ENCODE measurements at places on chromosomes 4 and X.
A peak's percentile ranks its signal among the peaks of the same experiment; 100 is the strongest.

- DNase-seq = no peak
Measured at GRCh38 chr4:75058486-75058885, 125.6 kb downstream of the PARM1 start.

DNA sequence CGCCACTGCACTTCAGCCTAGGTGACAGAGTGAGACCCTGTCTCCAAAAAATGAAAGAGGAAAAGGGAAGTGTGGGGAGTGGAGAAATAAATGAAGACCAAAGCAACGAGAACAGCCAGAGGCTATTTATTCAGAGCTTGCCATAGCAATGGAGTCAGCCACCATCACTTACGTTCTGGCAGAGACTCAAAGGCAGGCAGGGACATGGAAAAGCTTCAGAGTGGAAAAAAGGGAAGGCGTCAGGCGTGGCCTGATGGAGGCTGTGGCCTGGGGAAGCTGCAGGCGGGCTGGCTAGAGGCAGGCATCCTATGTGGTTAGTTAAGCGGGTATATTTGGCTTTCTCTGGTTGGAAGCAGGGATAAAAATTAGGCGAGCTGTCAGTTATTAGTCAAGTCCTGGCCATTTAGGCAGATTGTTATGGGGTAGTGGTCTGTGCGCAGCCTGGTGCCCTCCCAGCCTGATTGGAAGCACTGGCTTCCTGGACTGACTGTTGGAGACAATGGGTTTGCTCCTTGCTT lies 73.3 kb downstream of the DCTD start:
- DNase-seq = no peak

DNA sequence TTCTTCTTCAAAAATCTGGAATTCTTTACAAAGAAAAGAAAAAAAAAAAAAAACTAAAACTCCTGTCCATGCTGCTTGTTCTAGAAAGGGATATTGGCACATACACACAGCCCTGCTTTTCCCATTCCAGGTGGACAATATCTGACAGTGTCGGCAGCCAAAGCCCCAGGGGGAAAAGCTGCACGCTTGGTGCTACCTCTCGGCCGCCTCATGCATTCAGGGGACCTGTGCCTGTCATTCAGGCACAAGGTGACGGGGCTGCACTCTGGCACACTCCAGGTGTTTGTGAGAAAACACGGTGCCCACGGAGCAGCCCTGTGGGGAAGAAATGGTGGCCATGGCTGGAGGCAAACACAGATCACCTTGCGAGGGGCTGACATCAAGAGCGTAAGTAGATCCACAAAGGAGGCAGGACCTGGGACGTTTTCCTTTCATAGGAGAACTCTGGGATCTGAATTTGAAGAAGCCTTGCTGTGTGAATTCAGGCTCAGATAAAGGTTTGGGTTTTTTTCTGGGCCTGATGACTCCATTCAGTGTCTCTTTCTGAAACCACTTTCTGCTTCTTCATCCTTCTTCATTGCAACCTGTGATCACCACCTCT lies 71.9 kb downstream of the NPNT start:
- DNase-seq = no peak

GRCh38 chrX:74535408-74536151 lies 78.8 kb downstream of the RLIM start:
- DNase-seq = peak; percentile 30

- no peak for DNase-seq
Measured at GRCh38 chr4:90080116-90080515, 47.1 kb upstream of the CCSER1 start.

DNA sequence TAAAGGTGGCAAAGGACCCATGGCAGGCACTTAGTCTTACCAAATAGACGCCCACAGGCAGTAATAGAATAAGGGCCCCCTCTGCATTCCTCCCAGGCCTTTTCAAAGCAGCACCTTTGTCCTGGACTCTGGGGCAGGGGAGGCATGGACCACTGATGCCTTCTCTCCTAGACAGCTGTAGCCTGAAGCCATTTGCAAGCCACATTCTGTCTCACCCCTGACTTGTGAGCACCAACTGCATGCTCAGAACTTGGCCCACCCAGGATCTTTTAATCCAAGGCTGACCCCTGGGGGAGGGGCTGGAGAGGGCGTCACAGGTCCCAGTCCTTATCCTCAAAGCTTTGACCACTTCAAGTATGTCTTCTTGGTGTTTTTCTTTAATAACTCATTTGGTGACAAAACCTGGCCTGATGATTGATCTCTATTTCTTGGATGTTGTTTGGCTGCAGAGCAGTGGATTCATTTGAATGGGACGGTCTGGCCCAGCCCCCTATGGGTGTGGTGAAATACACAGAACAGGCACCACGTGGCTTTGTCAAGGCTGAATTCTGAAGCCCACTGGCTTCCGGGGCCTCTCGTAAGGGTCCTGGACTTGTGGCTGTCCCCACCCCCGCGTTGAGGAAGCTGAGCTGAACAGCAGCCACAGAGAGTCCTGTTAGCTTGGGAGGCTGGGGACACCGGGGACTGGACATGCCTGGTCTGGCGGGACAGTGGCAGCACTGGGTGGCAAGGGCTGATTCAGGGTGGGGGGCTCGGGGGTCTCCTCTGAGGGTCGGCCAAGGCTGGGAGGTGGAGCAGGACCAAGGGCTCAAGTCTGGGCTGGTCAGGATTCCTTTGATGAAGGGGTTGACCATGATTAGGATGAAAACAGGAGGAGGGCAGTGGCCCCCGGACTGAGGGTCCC lies 36.6 kb downstream of the ADRA2C start:
- DNase-seq = no peak

DNA sequence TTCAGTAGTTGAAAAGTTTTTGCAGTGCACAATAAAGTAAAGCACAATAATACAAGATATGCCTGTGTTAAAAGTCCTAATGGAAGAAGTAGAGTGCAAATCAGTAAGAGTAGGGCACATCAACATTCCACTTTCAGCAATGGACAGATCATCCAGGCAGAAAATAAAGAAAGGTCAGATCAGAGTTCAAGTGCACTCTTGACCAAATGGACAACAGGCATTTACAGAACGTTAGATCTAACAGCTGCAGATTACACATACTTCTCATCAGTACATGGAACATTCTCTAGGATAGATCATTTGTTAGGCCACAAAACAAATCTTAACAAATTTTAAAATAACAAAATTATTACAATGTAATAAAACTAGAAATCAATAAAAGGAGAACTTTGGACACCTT lies 1373.5 kb upstream of the PABPC4L start:
- DNase-seq = no peak

- no peak for DNase-seq
Measured at GRCh38 chrX:56221101-56221500, 11.1 kb upstream of the KLF8 start.

- no peak for DNase-seq
Measured at GRCh38 chrX:2689773-2690666, 1.1 kb upstream of the CD99 start.

- no peak for DNase-seq
Measured at GRCh38 chr4:77309496-77309895, 152.5 kb downstream of the CCNG2 start.

DNA sequence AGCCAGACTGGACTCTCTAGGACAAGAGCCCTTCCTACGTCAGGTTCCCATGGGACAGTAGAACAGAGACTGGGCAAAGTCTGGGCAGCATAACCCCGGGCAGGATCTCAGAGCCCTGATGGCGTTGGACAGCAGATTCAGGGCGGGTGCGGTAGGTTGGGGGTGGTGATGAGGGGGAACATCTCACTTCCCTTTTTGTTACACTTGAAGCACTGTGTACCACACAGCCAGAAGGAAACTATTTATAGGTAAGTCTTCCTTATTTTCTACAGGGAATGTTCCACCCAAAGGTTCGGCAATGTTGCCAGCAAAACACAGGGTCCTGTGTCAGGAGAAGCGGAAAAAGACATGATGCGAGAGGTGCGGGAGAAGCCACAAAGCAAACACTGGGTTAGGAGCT lies 54.3 kb downstream of the TSC22D3 start:
- DNase-seq = no peak

DNA sequence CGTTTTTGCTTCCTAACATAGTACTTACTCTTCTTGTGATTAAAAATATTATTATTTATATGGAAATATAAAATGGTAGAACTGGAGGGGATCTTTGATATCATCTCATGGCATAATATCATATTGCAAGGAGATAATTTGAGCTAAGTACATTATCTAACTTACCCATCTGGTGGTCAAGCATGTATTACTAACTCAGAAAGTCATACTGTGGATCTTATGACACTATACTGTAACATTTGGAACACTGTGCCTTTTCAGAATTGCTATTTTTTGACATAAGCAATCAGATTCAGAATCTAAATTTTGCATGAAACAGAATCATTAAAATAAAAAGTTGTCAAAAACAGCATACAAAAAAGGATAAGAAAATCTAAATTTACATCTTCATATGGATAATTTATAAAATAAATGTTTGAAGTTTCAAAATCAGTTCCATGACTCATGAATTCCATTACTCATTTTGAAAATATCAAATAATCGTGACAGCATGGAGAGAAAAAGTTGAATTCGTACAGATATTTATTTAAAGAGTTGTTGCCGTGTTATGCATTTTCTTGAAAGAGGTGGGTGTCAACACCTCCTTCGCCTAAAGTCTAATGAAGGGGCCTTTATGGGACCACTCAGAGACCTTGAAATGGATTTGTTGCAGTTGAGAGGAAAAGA lies 928.1 kb downstream of the PDHA2 start:
- DNase-seq = no peak

DNA sequence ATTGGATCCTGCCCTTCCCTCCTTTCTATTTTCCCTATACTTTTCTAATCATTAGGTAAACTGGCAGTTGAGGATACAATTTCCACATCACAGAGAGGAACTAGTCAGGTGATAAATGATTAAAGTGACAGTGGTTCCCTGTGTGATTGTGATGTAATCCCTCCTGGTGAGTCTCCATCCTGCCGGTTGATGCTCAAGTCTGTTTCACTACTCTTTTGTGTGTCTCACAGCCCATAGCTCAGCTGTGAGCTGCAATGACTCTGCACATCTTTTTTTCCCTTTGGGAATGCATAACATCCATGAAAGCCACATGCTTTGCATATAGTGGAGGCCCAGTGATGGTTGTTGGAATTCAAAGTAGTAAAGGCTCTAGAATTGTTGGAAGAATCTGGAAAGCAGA lies 60.4 kb downstream of the CCNI start:
- DNase-seq = no peak

DNA sequence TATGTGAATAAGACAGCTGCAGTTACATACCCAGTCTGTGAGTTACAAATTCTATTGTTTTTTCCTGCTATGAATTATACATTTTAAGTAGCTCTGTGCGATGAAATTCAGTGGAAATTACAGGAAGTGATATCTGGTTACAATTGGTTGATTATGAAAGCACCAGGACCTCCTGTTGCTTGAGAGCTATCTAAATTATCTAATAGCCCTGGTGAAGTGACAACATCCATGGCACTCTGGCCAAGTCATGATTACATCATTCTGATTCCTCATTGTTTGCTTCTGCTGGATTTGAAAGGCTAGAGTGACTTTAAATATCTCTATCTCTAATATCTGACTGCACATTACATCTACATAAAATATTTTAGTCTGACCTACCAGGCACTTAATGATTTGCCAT lies 515.0 kb downstream of the CFAP47 start:
- no peak for DNase-seq

DNA sequence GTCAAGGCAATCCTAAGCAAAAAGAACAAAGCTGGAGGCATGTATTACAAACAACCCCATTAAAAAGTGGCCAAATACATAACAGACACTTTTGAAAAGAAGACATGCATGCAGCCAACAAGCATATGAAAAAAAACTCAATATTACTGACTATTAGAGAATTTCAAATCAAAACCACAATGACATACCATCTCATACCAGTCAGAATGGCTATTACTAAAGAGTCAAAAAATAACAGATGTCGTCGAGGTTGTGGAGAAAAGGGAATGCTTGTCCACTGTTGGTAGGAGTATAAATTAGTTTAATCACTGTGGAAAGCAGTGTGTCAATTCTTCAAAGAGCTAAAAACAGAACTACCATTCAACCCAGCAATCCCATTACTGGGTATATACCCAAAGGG lies 604.6 kb upstream of the GRIA3 start:
- DNase-seq = no peak

DNA sequence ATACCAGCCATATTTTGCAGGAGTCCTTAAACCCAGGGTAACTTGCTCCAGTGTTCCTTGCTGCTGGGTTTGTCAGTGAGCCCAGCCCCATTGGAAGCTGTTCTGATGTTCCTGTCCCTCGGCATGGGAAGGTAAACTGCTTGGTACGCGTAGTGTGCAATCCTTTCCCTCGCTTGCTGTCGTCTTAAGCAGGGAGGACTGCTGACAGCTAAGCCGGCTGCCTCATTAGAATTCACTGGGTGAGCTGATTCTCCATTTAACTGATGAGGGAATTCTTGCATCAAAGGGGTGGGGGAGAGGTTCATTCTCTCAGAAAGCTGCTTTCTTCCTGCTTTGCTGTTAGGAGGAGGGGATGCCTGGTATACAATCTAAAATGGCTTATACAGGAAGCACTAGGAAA lies 164.6 kb downstream of the MID1IP1 start:
- no peak for DNase-seq

DNA sequence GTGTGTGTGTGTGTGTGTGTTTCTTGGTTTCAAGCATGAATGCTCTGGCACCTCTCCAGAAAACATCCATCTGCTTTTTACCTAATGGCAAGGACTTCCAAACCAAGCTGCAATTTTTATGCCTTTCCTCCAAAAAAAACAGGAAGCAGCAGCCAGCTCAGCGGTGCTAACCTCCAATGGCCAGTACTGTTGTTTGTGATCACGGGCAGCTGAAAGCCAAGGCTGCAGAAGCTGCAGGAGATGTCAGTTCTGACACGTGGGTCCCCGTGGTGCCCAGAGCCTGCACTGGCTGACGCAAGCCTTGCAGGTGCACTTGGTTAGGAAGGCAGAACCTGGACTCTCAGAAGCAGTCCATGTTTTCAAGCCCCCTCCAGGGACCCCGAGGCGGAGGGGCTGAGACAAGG lies 313.6 kb upstream of the DDX53 start:
- DNase-seq = no peak

DNA sequence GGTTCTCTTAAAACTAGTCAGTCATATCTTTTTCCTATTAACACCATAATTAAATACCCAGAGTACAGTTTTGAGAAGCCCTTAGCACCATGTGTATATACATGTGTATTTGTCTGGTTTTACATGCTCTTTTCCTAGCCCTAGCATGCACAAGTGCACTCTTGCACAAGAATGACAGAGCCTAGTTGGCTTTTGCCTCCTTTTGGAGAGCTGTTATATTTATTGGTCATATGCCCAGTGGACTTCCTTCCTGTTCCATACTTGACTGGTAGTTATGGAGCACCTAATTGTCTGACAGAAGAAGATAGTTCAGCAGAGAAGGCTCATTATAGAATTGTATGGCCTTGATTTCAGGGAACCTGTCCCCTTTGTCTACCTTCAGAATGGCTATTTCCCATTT lies 155.6 kb downstream of the ARX start:
- DNase-seq = no peak

GRCh38 chrX:150094375-150094774 lies 156.1 kb upstream of the EOLA2 start:
- DNase-seq = no peak

DNA sequence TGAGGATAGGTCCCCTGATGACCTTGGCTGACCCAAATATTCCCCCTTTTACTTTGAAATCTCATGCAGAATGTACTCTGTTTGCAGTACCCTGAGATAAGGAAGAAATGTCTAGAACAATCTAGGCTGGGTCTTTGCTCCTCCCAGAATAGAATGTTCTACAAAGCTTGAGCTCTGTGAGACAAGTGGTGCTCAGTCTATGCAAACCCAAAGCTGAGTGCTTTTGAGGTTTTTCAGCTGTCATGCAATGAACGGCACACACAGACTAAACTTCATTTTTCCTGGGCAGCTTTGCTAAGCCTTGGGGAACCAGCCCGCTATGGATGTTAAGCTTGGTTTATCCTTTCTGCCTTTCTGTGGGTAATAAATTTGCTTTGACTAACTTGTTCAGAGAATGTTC lies 513.6 kb downstream of the FAT4 start:
- no peak for DNase-seq

GRCh38 chrX:107571296-107571998 lies 56.9 kb upstream of the PRPS1 start:
- no peak for DNase-seq

Measured in CD4-positive, alpha-beta T cell treated with Interleukin-1 beta for 1 hour (primary cell).